HT-29 (cell line): ENCODE measurements at places on chromosomes 3 and 15. TPM values are rescaled to one million over a fixed set of nuclear protein-coding genes. Genes with fewer than 3 reads are reported as not detected.
A peak's percentile ranks its signal among the peaks of the same experiment; 100 is the strongest.

DNA sequence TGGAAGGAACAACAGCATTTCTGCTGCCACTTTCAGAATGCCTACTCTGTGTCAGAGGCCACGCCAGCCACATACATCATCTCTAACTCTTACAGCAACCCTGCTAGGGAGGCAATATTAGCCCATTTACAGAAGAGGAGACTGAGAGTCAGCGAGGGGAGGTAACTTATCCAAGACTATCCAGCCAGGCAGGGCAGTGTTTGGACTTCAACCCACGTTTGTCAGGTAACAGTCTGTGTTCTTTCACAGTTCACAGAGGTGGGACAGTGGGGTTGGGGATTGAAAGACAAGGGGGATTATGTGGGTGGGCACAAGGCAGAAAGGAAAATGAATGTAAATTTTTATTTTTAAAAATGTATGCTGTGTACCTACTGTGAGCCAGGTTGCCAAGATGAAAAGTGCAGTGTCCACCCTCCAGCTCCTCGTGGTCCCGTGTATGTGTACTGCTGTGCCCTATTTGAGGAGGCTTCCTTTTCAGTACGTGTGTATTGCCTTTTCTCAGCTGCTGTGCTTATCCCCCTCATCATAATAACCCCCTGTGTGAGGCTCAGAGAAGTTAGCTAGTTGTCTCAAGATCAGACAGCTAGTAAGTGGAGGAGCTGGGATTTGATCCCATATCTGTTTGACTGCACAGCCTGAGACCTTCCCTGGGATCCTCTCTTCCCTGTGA, 16.5 kb upstream of the ATP2B2 start:
- no peak for DNase-seq

DNA sequence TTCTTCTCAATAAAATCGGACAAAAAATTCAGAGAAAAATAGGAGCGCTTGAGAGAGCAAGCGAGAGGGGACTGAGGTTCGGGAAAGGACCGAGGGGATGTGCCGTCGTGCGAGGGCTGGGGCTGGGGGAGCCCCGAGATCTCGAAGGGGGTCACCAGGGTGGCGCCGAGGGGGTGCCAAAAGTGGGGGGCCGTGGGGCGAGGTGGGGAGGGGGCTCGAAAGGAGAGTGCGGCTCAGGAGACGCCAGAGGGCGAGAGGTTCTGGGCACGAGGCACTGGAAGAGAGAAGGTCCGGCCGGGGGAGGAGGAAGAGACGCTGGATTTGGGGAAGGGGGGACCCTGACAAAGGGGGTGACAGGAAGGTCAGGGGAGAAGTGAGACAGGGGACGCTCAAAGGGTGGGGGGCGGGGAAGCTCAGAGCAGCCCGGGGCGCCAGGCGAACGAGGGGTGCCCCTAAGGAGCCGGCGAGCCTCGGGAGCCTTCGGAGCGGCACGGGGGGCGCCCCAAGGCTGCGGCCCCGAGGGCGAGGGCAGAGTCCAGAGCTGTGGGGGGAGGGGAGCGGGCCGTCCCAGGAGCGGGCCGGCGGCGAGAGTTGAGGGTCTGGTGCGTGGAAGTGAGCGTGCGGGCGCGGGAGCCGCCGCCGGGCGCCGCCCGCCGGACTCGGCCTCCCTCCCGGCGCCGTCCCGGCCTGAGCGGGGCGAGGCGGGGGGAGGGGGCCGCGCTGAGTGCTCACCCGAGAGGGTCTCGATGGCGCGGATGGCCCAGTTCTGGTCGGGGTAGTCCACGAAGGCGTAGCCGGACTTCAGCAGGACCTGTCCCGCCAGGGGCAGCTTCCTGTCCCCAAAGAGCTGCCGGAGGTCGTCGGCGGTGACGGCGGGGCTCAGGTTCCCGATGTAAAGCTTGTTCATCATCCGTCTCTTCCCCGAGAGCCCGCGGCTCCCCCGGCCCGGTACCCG, 514 bp downstream of the IGF2BP2 start:
- DNase-seq = peak; percentile 48

TXNRD3 gene
- 3.2 and 4.5 TPM in 2 replicates for total RNA-seq

C3orf22 gene
- not detected in 2 replicates for total RNA-seq

TMEM45A gene
- total RNA-seq = 0.13 and 0.65 TPM in 2 replicates

DNA sequence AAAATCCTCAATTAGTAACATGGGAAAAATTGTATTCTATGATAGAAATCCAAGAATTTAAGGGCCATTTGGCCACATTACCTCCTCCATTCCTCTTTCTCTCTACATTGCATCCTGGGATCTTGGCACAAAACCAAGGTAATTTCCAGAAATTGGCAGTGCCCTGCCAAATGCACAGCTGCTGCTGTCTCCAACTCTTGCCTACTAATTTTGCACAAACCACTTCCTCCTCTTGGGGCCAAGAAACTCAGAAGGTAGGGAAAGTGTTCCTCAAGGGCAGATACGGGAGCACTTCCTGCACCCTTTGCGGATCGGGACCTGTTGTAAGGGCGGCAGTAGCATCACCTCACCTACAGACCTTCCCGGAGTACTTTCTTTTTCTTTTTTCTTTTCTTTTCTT, 57.8 kb downstream of the MAP3K13 start:
- peak; percentile 49 for DNase-seq

GRCh38 chr3:71078723-71079525, 504.6 kb downstream of the FOXP1 start:
- DNase-seq = no peak

GRCh38 chr3:171347301-171348039, 112.7 kb downstream of the TNIK start:
- DNase-seq = no peak

RTP3 gene
- total RNA-seq = not detected in 2 replicates

DNA sequence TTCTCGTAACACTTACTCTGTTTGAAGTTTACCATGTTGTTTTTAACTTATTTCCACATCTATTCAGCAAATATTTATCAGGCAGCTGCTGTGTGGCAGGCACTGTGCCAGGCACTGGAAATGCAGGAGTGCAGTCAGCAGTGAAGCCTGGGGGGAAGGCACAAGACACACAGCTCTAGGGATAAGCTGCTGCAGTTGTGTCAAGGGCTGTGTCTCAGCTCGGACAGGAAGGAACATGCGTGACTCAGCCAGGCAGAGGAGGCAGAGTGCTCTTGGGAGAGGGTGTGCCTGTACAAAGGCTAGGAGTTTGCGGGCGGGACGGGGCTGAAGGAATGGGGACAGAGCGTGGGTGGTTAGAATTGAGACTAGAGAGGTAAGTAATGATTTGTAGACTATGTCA, 24.7 kb downstream of the LYSMD4 start:
- peak; percentile 78 for DNase-seq

DNA sequence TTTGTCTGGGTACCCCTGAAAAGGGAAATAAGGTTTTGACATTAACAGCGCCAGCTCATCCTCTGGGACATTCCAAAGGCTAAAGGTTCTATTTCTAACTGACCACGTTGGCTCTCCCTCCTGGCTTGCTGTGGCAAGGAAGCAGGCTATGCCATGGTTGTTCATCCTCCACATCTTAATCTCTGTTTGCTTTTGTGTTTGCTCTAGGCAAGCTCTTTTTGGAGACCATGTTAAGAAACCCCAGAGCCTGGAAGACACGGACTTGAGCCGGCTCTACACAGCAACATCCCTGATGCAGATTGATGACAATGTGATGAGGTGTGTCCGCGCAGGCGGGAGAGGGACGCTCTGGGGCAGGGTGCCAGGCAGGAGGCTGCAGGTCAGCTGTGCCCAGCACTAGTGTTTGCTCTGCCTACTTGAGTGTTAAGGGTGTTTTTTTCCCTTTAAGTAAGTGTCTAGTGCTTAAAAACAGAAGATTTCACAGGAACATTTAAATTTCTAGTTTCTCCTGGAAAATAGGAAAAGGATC, 33.3 kb downstream of the RLBP1 start:
- no peak for DNase-seq

MGLL gene
- 83.6 and 95.0 TPM in 2 replicates for total RNA-seq

- no peak for DNase-seq
Measured at GRCh38 chr3:150194513-150194912, 213.6 kb upstream of the TSC22D2 start.

GRCh38 chr15:78618490-78618934, 2.3 kb downstream of the CHRNA3 start:
- peak; percentile 96 for DNase-seq

GRCh38 chr3:37688756-37689155, 172.9 kb upstream of the CTDSPL start:
- no peak for DNase-seq

DNA sequence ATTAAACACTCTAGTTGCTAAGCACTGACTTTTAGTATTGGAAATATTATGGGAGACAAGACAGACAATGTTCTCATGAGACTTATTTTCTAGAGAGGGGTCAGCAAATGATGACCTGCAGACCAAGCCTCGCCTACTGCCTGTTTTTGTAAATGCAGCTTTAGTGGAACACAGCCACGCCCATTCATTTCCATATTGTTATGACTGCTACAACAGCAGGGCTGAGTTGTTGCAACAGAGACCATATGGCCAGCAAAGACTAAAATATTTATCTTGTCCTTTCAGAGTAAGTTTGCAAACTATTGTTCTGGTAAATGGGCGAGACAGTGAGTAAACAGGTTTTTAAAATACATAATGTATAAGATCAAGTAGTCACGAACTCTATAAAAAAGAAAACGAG, 570.2 kb downstream of the NTRK3 start:
- DNase-seq = no peak

GRCh38 chr3:181952221-181952620, 240.5 kb downstream of the SOX2 start:
- no peak for DNase-seq

GNAT1 gene
- total RNA-seq = 0.18 TPM in 1 of 2 replicates, not detected in the other

DNA sequence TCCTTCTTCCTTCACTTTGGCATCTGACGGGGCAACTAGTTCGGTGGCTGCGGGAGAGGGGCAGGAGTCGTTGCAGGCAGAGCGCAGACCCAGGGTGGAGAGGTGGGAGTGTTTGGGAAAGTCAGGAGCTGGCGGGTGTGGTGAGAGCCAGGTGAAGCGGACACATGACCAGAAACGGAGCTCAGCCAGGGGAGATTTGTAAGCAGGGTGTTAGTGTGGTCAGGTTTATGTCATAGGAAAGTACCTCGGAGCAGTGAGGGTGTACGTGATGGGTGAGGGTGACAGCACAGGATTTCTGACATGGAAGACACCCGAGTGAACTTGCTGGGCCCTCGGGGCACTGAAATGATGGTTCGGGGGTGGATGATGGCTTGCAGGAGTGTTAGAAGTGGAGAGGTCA, 247.4 kb upstream of the TPM1 start:
- DNase-seq = no peak

FOXB1 gene
- total RNA-seq = 0.05 TPM in 1 of 2 replicates, not detected in the other

GRCh38 chr3:127881586-127881985, 33.4 kb upstream of the KBTBD12 start:
- no peak for DNase-seq

DNA sequence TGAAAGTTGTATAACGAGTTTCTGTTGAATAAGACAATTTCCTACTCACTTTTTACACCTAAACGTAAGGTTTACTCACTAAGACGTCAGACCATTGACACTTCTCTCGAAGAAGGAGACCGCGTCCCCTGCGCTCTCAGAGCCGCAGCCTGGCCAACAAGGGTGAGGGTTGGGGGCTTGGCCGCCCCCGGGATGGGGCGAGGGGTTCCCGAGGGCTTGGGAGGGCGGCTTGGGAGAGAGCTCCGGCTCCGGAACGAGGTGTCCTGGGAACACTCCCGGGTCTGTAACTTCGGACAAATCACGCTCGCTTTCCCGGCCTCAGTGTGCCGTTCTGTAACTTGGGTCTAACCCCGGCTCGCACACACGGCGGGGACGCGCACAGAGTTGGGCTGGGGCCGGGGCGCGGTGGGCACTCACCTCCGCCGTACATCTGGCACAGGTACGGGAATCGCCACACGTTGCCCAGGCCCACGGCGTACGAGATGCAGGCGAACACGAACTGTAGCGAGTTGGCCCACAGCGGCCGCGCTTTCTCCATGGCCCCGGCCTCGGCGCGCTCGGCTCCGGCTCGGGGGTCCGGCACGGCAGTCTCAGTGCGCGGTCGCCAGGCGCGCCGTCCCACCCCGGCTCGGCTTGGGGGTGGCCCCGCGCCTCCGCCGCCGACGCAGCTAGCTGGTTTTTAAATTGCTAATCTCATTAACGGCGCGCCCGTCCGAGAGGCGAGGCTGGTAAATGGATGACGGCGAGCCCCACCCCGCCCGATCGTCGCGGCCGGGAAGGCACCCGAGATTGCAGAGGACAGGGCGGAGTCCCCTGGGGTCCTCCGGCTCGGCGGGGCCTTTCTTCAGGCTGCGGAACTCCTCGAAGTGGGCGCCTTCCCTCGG, at the start of gene SLC6A20:
Gene SLC6A20, minus strand, starts transcription at position 655 of the 884 bp plus-strand sequence. Its CDS starts 117 bp downstream, at position 538.
- DNase-seq = no peak

- DNase-seq = no peak
Measured at GRCh38 chr3:134009345-134010000, 20.3 kb downstream of the SLCO2A1 start.

DNA sequence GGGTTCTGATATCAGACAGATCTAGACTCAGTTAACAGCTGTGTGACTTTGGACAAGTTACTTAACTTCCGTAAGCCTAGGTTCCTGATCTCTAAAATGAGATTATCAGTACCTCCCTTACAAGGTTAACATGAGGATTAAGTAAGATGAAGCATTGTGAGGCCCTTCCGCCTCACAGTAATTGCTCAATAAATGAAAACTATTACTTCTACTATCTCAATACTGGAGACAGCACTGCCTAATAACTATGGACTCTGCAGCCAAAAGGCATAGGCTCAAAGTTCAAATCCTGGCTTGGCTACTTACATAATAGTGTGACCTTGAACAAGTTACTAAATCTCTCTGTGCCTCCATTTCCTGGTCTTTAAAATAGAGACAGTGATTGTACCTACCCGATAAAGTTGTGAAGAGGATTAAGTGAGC, 82.0 kb upstream of the ATP11B start:
- DNase-seq = no peak

- no peak for DNase-seq
Measured at GRCh38 chr3:173395073-173395411, 2.5 kb upstream of the NLGN1 start.

GOLGA6L10 gene
- total RNA-seq = 0.16 TPM in 1 of 2 replicates, not detected in the other

- no peak for DNase-seq
Measured at GRCh38 chr3:71503525-71504249, 79.8 kb downstream of the FOXP1 start.

SNTN gene
- not detected in 2 replicates for total RNA-seq

DNA sequence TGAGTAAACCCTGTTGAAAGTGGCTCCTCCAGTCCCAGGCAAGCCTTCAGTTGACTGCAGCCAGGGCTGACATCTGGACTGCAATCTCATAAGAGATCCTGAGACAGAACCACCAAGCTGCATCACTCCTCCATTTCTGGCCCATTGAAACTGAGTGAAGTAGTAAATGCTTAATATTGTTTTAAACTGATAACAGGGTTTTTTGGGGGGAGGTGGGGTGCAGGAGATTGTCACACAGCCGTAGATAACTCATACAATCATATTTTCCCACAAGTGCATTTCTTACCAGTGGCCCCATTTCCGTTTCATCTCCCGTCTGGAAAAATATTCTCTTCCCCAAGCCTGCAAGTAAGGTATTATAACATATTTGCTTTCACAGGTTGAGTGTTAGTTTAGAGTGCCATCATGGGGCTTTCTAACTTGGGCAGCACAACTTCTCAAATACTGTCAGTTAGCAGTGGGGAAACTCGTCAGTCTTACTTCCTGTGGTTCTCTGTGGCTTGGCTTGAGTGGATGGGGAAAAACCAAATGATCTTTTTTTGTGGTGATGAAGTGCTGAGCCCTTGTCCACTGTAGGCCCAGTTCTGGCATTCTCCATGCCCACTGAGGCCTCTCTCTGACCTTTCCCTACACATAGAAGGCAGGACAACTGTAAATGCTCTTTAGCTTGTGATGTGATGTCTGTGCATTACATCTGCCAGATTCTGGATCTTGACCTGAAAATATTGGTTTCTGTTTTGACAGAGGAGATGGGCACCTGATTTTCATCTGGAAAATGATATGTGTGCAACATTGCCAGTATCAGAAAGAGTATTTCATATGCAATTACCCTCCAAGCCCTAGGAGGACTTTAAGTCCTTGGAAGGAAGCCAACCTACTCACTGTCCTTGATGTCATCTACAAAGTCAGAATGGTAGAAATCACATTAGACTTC, 90.1 kb upstream of the BHLHE40 start:
- no peak for DNase-seq
